Neural progenitor cell (in vitro differentiated cells): ENCODE measurements at places on chromosomes 5 and 9. TPM values are rescaled to one million over a fixed set of nuclear protein-coding genes. Genes with fewer than 3 reads are reported as not detected.

Gene C5orf52
- total RNA-seq, result not detected in 2 replicates

GRCh38 chr9:136346157-136346481, 17.4 kb downstream of the DNLZ start:
- no peak for DNase-seq

GRCh38 chr5:62199792-62200716, 106.0 kb upstream of the KIF2A start:
- no peak for DNase-seq

DNA sequence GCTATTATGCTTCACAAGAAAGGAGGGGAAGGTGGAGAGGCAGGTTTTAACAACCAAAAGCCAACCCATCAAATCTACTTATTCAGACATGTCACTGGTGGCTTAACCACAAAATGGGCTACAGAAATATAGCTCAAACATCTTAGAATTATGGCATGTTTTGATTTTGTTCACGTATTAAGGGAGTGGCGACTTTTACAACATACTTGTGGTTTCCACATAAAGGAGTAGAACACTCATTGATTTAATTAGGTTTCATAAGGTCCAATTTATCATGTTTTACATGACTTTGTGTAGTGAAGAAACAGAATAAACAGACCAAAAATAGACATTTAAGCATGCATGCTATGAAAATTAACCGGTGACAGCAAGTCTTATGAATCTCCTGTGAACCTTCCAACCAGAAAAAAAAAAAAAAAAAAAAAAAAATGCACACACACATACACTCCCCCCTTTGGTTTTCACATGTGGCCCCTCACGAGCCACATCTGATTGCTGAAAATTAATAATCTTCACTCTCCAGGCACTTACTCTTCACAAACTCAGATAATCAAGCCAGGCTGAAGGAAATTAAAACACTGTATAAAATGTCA, 5.4 kb downstream of the ZNF608 start:
- no peak for DNase-seq

DNA sequence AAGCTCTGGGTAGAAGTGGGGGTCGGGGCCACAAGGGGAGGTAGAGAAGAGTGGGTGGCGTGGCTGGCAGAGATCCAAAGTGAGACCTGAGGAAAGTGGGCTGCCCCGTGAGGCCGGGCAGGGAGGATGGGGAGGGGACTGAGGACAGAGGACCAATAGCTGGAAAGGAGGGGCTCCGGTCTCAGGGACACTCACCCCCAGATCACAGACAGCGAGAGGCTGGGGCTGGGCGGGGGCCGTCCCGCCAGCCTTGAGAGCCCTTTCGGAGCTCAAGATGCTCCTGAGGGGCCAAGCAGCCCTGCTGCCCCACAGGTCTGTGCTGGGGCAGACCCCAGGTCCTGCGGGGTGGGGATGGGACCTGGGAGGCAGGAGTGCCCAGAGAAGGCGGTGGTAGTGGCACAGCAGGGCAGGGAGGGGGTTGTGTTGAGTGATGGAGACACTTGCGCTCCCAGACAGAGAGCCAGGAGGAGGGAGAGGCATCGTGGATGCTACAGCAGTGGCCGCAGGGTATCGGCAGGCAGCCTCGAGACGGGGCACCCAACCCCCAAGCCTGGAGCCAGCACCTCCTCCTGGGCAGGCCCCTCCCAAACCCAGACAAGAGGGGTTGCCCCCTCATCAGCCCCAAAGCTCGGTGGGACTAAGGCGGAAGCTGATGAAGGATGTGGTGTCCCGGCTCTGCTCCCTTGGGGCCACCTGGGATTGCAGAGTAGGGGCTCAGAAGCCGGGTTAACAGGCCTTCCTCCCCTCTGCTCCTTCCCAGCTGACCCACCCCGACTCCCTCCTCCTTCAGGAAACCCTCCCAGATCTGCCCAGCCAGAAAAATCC, 3.4 kb downstream of the SARDH start:
- DNase-seq, result peak; percentile 1

DNA sequence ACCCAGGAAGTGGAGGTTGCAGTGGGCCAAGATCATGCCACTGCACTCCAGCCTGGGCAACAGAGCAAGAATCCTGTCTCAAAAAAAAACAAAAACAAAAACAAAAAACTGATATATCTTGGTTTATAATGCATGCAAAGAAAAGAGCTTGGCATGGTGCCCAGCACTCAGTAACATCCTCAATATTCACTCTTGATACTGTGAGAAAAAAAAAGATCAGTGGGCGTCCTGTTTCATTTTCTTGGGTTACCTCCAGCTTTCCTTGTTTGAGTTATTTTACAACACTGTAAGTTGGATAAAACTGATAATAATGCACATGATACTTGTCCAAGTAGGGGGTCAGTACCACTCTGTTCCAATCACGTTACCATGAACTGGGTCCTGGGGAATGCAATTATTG, 7.8 kb downstream of the PHYHD1 start:
- DNase-seq, result no peak

DNA sequence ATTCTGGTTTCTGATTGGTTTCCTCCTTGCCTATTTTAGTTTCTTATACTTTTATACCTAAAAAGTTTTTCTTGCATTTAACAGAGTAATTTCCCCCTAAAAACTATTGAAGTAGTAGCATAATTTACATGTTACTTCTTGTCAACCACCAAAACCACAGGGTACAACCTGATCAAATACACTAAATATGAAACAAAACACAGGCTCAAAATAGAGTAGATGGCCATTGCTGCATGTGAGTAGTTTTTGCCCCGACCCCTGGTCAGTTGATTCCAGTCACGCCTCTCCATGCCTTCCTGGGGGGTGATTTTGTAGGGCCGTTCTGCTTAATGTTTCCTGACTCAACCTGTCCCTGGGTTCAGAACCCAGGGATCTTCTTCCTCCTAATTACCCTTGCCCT, 101.8 kb downstream of the TLE4 start:
- DNase-seq, result no peak

- DNase-seq, result no peak
These were observed 130.7 kb downstream of the TRIM32 start for GRCh38 chr9:116817762-116818161.
